HTR-8/SVneo (cell line): ENCODE measurements at places on chromosomes 7 and 10.
A peak's percentile ranks its signal among the peaks of the same experiment; 100 is the strongest.

DNA sequence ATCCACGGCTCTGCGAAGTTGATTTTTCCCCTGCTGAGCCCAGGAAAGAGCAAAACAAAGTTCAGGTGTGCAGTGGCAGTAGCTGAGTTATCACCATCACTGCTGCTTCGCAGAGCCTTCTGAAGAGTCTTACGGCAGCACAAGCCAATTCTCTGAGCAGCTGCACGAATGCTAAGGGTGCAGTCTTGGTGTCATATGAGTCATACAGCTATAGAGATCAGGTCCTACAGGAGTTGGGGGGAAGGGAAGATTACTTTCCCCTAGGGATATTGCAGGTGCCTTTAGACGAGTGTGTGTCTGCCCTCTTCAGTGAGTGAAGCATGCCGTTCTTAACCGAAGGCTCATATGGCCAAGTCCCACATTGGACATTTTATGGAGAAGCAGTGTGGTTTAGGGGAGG is 227.8 kb downstream of the CELF2 start:
- no peak for DNase-seq

GRCh38 chr10:14770927-14771326 is 3.8 kb downstream of the FAM107B start:
- DNase-seq = no peak

DNA sequence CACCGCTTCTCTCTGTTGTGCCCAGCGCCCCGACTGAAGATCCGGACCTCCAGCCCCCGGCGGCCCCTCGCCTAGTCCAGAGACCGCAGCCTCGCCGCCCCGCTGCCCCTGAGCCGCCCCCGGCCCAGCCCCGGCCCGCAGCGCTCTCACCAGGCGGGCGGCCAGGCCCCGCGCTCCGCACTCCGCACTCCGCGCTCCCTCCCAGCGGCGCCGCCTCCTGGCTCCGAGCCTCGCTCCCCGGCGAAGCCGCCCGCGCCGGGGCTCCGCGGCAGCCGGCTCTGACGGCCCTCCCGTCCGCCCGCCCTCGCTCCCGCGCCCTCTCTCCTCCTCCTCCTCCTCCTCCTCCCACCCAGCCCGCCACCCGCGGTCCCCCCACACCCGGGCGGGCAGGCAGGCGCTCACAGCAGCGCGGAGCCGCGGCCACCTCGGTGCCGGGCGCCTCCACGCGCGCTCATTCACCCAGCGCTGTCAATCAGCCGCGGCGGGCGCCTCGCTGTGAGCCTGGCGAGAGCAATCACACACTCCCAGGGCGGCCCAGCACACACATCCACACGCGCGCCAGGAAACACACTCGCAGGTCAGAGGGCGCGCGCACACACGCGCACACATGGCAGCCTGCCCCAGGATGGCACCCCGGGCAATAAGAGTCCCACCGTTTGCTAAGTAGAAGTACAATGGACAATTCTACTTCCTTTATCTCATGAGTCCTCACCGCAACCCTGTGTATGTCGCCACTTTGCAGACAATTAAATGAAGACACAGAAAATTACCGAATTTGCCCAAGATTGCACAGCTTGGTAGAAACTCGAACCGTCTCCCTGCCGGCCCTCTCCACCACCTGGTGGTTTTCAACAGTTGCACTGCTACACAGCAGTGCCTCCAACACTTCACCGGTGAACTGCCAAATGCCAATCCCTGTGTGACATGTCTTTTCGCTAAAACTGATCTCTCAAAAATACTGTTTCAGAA is at the start of gene PRRT4:
TSS of gene PRRT4 (minus strand) at position 280 of the 969 bp plus-strand sequence.
- no peak for DNase-seq

GRCh38 chr10:29563420-29564035 is 71.2 kb downstream of the SVIL start:
- DNase-seq = no peak

DNA sequence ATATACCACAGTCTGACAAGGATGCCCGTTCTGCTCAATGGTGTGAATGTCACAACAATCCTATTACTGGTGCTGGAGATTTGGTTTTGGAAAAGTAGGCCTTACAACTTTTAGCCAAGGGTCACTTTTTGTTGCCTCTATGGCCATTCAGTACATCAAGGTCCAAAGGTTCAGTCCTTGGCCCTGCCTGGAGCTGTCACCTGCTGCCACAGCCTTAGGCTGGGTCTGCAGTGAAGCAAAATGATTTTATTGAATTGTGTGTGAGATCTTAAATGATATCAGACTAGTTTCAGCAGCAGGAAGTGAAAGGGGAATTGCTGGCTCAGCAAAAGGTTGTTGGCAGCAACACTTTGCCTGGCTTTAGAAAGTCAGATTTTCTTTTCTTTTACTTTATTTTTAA is 427.6 kb downstream of the THSD7A start:
- DNase-seq = no peak

GRCh38 chr10:52959810-52960209 is 187.2 kb upstream of the MBL2 start:
- no peak for DNase-seq

GRCh38 chr7:95772298-95772770 is at the start of gene DYNC1I1:
Gene DYNC1I1 (plus strand): TSS chr7:95772554. CDS start chr7:95804730, 32,176 bp downstream.
- peak; percentile 36 for DNase-seq

- no peak for DNase-seq
These were observed 22.1 kb downstream of the HNRNPA2B1 start for GRCh38 chr7:26178272-26178960.

- DNase-seq = no peak
These were observed 198.2 kb downstream of the PON1 start for GRCh38 chr7:95126053-95126709.

DNA sequence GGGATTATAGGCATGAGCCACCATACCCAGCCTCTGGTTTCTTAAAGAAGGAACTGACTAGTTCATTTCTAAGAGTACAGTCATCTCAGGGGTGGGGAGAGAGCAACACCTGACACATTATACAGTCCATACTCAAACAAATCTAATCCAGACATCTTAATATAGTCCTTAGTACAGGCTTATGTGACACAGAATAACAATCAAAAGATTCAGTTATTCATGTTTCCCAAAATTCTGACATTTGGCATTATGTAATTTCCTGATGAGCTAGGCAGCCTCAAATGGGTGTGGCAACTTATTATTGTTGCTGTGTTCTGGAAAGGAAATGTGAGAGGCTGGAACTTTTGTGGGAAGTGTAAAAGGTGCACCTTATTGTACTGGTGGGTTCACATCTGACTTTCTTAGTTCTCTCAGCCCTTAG is 116.3 kb downstream of the WDFY4 start:
- no peak for DNase-seq

GRCh38 chr7:24917510-24918239 is 62.3 kb downstream of the OSBPL3 start:
- no peak for DNase-seq

- no peak for DNase-seq
These were observed 36.5 kb downstream of the GHRHR start for GRCh38 chr7:31000161-31000693.

DNA sequence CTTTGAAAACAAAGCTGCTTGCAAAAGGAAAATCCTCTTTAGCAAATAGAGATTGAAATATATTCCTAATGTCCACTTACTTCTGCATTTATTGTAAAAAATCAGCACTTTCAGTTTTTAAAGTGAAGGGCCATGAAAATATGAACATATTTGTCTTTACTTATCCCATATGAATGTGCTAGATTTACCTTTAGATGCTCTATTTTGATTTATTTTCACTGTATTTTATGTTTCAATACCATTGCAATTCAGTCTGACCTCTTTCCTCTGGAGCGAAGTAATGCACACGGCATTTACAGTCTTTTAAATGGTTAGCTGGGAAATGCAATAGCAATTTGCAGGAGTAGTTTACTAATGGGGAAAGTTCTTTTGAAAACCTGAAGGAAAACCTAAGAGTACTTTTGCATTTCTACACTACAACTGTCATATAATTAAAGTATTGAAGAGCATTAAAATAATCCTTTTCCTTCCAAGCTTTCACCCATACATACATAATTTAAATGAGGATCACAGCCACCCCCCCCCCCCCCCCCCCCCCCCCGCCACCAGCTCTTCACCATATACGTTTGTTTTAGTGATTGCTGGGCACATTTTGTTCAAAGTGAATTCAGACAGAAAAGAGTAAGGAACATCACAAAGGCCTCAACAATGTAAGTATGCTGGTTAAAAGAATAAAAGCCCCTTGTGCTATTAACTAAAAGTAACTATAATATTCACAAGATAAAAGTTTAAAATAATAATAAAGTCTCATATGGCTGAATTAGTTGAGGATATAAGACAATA is 3.5 kb downstream of the SKIDA1 start:
- DNase-seq = no peak

- no peak for DNase-seq
These were observed 306.0 kb upstream of the TMEM229A start for GRCh38 chr7:124338861-124339260.

GRCh38 chr10:101174319-101174718 is 43.2 kb downstream of the TLX1 start:
- no peak for DNase-seq

DNA sequence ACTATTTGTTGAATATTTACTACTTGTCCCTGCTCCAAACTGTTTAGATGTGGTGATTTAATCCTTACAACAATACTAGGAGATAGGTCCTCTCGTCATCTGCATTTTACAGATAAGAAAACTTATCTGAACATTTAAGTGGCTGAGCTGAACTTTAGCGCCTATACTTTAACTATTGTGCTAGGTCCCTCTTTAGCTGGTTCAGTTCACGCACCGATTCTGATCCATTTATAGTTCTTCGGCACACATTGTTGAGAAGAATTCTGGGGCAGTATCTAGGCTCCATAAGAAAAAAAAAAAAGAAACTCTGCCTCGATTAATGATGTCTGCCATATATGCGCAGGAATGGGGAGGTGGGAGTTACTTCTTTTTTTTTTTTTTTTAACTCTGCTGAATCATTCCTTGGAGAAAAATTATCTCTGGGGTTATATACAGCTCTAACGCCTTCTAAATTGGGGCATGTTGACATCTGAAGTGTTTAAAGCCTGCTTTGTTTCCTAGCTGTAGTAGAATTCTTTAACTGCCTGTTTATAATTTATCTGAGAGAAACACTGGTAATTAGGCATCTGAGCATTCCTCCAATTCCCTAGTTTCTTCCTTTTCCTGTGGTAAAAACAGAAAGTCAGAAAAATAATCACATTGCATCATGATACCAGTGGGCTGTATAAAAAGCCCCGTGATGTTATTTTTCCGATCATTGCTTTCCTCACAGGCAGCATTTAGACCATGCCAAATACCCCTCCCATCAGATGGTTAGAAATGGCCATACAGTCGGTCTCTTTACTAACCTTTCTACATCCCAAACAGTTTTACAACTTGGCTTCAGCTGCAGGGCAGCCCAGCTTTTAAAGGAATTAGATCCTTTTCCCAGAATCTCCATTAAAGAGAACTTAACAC is 98.5 kb upstream of the KDM7A start:
- DNase-seq = no peak

DNA sequence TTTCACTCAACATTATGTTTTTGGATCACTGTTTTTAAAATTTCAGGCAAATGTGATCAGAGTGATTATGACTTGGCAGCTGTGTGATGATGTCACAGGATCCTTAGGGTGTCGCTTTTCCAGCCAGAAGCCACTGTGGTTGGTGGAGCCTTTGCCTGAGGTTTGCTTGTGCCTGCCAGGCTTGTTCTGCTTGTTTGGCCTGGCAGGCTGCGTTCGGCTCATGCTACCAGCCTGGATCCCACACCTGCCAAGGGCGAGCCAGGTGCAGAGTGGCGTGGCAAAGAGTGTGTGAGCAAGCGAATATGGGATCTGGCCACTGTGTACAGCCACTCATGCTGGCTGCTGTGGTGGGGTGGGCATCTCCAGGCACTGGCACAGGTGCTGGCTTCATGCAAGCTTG is 55.7 kb downstream of the ADK start:
- DNase-seq = no peak

DNA sequence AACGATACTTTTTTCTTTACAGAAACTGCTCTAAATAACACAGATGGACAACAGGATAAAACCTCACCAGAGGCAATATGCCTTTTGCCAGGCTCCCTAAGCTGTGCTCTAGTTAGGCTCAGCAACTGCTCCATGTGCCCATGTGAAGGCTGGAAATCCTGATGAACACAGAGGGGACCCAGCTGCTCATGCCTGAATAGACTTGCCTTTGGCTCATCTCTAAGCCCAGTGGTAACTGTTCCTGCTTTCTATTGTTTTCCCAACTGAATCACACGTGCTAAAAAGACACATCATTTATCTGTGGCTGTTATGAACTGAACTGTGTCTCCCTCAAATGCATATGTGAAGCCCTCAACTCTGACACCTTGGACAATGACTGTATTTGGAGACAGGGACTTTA is 110.4 kb downstream of the RNF216 start:
- no peak for DNase-seq

DNA sequence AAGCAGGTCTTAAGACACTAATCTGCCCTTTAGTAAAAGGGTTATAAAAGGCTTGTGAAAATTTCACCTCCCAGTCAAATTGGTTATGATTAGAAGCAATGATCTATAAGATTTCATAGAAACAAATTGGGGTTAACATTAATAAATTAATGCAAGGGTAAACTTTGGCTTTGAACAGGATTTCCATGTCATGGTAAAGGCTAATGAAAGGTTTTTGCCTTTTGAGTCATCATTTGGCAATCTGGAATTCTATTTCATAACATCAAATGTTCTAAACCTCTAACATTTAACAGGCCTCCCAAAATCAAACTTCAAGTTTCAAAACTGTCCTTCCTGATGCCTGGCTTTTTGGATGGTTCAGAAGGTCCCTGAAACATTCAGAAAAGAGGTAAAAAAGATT is 62.4 kb downstream of the COA1 start:
- no peak for DNase-seq

GRCh38 chr10:71213127-71213621 is 804 bp downstream of the UNC5B start:
- DNase-seq = peak; percentile 59

- DNase-seq = no peak
These were observed 591.9 kb upstream of the IGFBP3 start for GRCh38 chr7:46512891-46513413.

GRCh38 chr7:29859524-29860185 is 53.3 kb downstream of the WIPF3 start:
- DNase-seq = no peak

DNA sequence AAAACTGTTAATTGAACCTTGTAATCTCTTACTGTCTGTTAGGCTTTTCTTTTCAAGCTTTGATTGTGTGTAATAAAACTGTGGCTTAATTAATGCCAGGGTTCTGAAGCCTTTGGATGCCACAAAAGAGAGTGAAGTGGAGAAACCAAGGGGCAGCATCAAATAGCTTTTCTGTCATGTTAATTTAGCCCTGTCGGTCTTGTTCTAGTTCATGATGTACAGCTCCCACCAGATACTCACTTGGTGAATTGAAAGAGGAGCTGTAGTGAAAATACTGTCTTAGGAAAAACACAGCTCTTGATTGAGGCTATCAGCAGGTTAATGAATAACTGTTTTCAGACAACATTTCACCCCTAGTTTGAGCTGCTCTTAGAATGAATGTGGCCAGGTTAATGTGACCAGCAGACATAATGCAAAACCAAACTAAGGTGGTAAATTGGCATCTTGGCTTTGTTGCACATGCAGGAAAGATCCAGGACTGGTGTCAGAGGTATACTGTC is 94.2 kb downstream of the POLL start:
- DNase-seq = no peak

GRCh38 chr7:2326951-2327350 is 12.7 kb upstream of the SNX8 start:
- no peak for DNase-seq

GRCh38 chr10:133401500-133401899 is 7.5 kb downstream of the MTG1 start:
- no peak for DNase-seq

GRCh38 chr7:127258111-127258510 is 5.4 kb upstream of the GRM8 start:
- DNase-seq = no peak
